ENCODE measurements at places on chromosomes 7 and 10.

DNA sequence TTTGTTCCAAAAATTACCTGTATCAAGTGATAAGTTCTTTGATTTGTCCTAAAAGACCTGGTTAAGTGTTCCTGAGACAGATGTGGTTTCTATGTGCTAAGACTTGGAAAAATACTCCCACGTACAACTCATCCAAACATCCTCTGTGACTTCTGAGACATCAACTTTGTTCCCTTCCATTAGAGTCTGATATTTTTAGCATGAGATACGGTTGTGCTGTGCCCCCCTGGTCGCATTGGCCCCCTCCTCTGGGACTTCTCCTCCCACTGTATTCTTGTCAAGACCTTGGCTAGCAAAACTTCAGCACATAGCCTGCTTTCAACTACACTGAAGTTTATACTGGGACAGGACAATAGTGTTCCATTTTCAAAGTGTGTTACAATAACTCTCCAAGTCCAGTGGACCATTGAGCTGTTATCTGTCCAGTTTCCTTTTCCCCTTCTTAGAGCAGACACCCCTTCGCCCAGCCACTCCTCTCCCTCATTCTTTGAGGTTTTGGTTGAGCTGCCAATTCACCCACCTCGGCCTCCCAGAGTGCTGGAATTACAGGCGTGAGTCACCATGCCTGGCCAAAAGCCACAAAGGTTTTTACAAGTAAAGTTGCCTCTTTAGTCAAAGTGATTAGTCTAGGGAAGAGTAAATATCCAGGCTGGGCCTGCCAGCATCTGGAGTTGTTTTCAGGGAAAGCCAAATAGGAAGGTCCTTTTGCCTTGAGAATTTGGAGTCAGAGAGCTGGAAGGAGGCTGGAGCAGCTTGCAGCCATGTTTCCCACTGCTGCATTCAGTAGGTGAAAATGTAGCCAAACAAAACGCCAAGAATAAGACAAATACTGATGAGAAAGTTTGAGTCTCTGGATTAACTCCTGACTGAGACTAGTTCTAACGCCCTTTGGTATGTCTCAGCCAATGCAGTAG, 17.8 kb upstream of the PDLIM1 start:
- peak; percentile 21 for DNase-seq

- DNase-seq, result no peak
Observed at GRCh38 chr10:75038335-75038734, 73.1 kb upstream of the SAMD8 start.

DNA sequence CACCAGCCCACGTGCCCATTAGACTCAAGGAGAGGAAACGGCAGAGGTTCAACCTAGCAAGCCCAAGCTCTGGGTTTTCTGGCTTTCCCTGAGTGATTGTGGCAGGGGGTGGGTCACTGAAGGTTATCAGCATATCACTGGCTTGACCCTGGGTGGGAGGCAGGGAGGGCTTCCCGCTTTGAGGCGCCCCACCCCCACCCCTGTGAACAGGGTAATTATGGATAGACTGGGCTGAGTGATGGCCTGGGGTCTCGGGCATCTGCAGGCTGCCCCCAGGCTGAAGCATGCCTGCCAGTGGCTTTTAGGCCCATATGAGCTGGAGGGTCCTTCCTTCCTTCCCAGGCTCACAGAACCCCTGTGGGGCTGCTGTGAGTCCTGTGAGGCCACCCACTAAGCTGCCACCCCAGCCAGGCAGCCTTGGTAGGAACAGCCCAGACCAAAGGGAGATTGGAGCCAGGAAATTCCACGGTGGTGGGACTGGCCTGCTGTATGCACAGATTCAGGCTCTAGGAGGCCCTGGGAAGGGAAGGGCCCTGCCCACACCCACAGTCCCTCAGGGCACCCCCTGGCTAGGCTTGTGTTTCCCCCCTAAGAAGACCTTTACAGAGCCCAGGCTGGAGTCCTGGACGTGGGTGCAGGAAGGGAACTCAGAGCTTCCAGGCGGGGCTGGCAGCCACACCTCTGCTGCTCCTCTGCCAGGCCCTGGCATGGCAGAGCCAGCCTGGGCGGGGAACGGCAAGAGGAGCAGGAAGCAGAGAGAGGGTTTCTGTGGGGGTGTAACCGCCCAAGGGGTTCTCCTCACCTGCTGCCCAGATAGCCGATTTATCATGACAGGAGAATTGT, 33.1 kb downstream of the GPRIN2 start:
- peak; percentile 1 for DNase-seq

GRCh38 chr10:108411206-108411605, 1246.7 kb upstream of the SORCS1 start:
- DNase-seq, result no peak

DNA sequence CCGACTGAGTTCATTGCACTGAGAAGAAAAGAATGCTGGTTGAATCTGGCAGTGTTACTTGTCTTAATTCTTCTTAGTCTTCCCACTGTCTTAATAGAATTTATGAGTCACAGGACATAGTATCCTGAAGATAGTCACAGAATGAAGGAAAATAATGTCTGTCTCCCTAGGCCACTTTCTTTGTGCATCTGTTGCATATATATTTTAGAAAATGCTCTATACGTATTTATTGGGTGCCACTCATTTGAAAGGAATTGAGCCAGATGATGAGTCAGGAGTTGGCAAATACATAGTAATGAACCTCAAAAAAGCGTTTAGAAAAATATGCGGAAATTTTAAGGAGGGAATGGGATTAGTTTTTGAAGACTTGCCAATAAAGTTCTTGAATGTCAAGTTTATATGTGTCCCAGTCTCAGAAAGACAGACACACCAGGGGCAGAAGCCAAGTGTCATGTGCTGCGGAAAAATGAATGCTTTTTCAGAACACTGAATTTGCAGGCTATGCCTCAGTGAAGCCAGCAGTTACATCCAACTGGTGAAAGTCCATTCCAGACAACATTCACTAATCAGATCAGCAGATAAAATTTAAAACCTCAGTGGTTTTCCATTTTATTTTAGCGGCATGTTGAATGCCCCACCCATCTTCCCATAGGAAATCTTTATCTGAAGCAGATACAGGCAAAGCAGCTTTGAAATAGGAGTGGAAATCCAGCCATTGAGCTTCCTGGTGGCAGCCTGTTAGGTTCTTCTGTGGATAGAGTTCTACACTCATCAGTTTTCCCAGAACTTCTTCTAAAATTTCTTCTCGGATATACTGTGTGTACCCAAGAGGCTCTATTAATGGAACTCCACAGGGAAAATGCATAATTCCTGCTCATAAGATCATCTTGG, 308.4 kb downstream of the BICC1 start:
- no peak for DNase-seq

GRCh38 chr7:74612015-74612829, 45.3 kb upstream of the GTF2I start:
- DNase-seq, result no peak

DNA sequence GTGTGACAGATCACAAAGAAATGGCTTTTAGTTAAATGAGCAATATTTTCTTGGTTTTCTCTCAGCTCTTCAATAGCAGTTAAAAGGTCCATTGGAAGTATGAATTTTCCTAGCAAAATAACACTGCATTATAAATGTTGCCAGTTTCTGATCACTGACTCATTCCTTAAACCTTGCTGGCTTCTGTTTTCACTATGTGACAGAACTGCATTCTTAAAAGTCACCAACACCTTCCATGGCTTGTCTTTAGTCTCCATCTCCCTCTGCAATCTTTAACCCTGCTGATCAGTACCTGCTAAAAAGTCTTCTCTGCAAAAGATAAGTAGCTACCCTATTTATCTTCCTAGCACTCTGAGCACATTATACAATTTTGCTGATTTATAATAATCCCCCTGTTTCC, 405.0 kb upstream of the LRRN3 start:
- DNase-seq, result no peak

GRCh38 chr10:23053036-23053435, 42.3 kb upstream of the MSRB2 start:
- DNase-seq, result no peak

DNA sequence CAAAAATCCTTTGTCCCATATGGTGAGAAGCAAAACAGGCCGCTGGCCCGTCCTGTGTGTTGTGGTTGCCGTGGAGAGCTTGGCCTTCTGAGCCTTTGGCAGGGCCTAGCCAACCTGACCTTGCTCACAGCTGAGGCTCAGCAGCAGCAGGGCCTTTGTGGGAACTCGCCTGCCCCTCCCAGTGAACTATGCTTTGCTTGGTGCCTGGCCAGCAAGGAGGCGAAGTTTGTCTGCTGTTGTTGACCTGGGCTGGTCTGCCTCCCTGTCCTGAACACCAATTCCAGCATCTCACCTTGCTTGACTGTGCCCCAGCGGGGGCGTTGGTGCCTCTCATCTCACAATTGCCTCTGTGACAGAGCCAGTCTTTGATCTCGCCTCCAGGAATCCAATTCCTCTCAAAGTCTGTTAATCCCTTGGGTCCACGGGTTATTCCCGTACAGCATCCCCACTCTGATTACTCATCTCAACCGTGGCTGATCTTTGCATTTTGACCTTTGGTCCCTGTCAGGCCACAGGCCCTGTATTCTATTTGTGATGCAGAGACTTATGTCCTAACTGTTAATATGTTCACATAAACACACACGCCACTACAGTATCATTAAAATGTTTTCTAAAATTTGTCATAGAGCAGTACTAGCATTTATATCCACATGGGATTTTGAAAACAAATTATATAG, 22.6 kb downstream of the EPDR1 start:
- no peak for DNase-seq

DNA sequence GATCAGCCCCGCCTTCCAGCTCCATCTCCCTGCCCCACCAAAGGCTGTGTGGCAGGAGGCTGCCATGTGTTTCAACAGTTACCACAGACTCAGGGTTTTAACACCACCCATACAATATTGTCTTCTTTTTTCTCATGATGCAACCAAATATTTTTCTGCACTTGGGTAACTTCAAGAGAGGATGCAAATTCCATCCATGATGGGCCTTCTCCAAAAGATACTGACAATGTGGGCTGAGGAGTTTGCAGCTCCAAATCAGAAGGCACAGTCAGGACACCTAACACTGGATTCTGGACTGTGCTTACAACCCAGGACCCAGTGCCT, 347.9 kb downstream of the GRID1 start:
- DNase-seq, result no peak

GRCh38 chr7:92025260-92025659, 84.6 kb downstream of the AKAP9 start:
- no peak for DNase-seq

GRCh38 chr10:105037022-105037421, 395.9 kb downstream of the SORCS3 start:
- no peak for DNase-seq

DNA sequence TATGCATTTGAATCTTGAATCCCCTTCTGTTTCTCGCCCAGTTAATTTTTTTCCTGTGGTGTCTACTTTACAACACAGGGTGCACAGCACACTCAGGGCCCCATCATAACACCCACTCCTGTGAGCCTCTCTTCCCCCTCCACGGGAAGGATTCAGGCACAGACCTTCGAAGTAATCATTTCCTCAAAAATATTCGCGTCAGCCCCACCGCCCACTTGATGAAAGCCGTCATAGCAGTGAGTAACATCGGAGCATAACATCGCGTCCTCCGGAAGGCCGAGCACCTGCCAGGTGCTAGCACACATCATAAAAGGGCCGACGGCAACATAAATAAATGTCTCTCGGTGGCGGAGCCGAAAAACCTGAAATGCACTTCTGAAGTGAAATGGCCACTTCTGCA, 201.7 kb upstream of the ADARB2 start:
- peak; percentile 84 for DNase-seq

DNA sequence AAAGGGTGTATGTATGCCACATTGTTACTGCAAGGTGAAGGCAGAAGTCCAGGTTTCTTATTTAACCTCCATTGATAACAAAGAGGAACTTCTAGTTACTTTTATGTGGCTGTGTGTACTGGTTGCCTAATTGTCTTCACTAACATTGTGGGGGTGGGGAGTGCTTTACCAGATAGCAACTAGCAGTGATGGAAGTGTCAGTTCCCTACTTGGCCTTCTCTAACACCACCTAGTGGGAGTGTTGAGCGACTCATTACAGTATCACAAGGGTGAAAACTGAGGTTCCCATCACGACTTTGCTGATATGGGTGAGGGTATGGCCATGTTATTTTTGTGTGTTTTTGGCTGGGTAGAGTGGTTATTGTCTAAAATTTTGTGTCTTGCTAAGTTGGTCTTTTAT, 274.4 kb downstream of the THSD7A start:
- no peak for DNase-seq

- no peak for DNase-seq
Observed at GRCh38 chr10:2700626-2701305, 366.6 kb upstream of the PFKP start.

Data from activated CD4-positive, alpha-beta T cell treated with anti-CD3 and anti-CD28 coated beads for 48 hours (primary cell).